Activated CD4-positive, alpha-beta memory T cell treated with anti-CD3 and anti-CD28 coated beads, Interleukin-2, amount 10 ng/mL, durations not matched to agents 7 days and 5 days (primary cell): ENCODE measurements at places on chromosomes 1 and 21. TPM values are rescaled to one million over a fixed set of nuclear protein-coding genes. Genes with fewer than 3 reads are reported as not detected.

DNA sequence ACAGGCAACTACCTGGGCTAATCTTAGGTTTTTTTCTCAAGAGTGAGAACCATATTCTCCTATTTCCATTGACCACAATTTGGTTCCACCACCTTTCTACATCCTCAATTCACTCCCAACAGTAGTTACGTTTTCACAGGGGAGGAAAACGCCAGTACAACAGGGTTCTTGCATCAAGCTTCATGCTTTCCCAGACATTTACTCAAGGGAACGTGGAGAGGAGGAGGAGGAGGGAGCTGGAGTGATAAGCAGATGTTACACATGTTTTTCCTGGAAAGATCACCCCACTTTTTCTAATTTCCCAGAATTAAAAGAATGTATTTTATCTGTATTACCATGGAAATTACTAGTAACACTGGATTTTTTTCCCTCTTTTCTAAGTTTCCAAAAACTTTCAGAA is 58.3 kb downstream of the RGS5 start:
- no peak for DNase-seq

GRCh38 chr1:56844545-56845136 is 10.0 kb upstream of the C8A start:
- no peak for DNase-seq

GRCh38 chr1:20200966-20201365 is 14.6 kb upstream of the PLA2G2C start:
- no peak for DNase-seq

Gene GJA4
- total RNA-seq: not detected

GRCh38 chr1:223243441-223244050 is 100.5 kb upstream of the TLR5 start:
- DNase-seq: no peak

- DNase-seq: no peak
Observed at GRCh38 chr1:115282807-115283208, 55.2 kb downstream of the NGF start.

- no peak for DNase-seq
Observed at GRCh38 chr1:115219927-115220326, 118.1 kb downstream of the NGF start.

Gene SRGAP2B
- total RNA-seq: 39.3 TPM

DNA sequence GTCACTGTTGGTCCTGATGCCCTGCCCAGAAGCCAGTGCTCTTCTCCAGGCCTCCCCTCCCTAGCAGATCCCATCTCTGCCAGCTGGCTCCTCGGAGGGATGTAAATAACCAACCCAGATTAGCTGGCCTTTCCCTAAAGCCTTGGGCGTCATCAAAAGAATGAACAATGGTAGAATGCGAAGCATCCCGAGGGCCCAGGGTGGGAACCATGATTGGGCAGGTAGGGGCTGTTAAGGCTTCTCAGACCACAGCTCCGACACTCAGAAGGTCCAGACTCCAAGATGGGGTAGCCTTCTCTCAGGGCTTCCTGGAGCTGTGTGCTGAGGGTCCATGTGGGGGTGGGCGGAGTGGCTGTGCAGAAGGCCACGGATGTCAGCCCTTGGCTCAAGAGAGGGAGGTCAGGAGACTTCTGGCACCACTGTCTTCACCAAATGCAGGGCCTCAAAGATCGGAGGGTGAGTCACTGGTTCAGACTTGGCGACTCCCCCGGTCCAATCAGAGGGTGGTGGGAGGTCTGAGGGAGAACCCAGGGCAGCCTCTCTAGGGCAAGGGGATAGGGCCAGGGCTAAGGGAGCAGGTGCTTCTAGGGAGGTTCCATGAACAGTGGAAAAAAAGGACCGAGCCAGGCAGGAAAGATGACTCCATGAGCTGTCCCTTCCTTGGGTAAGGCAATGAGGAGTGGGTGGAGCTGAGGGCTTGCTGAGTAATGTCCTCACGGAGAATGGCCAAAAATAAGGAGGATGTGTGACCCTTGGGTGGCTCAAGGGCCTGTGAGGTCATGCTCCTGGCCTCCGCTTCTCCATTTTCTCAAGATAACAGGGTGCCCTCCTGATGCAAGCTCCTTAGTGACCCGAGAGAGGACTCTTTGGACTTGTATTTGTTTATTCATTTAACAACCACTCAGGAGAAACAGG is 58.4 kb upstream of the EPS8L3 start:
- no peak for DNase-seq

Gene MCOLN2
- 28.2 TPM for total RNA-seq

- no peak for DNase-seq
Observed at GRCh38 chr1:187928696-187929095, 1099.9 kb downstream of the PLA2G4A start.

GRCh38 chr21:42465008-42465802 is 30.8 kb downstream of the RSPH1 start:
- DNase-seq: no peak

DNA sequence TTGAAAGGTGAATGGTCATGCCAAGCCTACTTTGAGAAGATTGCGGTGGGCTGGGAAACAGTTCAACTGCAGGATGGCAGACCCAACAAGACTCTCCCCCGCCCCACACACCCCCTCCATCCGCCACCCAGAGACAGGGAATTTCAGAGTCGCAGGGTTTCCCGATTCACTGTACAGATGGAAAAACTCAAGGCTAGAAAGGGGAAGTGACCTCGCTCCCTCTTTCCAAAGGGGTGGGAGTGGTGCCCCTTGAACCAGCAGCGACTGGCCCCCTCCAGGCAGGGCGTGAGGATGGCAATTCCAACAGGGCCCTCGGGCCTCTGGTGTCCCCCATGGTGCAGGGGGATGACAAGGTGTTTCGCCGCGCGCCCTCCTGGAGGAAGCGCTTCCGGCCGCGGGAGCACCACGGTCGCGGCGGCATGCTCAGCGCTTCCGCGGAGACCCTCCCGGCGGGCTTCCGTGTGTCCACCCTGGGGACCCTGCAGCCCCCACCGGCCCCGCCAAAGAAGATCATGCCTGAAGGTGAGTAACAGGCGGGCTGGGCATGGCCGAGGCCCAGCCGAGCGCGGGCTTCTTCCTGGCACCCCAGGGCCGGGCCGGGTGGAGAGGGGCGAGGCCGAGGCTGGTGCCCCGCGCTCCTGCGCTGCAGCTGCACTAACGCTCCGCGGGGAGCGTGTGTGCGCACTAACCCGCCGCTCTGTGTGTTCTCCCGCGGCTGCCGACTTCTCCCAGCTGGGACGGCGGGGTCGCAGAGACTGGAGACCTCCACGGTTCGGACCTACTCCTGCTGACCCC is 10.4 kb downstream of the MYOG start:
- DNase-seq: no peak

DNA sequence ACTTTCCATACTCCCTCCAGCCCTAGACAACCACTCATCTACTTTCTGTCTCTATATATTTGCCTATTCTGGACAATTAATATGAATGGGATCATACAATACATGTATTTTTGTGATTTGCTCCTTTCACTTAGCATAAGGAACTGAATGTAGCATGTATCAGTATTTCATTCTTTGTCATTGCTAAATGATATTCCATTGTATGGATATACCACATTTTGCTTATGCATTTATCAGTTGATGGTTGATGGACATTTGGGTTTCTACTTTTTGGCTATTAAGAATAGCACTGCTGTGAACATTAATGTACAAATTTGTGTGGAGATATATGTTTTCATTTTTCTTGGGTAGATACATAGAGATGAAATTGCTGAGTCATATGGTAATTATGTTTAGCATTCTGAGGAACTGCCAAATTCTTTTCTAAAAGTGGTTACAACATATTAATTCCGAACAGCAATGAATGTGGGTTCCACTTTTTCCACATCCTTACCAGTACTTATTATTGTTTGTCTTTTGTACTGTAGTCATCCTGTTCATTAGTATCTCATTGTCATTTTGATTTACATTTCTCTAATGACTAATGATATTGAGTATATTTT is 121.0 kb downstream of the LRRC40 start:
- DNase-seq: no peak

GRCh38 chr1:200495901-200496300 is 86.1 kb upstream of the ZNF281 start:
- DNase-seq: no peak

DNA sequence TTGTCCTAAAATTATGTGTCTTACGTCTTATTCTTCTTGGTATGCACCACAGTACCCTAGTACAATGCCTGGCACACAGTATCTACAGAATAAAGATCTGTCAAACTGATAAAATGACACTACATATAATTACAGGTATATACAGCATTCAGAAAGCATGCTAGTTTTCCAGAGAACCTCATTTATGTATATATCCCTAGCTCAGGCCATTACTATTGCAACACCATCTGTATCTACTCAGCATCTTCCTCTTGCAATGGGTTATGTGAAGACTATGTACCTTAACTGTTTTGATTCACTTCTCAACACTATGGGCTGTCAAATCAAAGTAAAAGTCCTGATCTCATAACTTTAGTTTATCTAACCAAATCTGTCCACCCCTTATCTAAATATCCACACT is 58.5 kb upstream of the GUCA2A start:
- DNase-seq: no peak

GRCh38 chr1:233673261-233673946 is 59.5 kb downstream of the KCNK1 start:
- DNase-seq: no peak

Gene SLC16A4
- 0.35 TPM for total RNA-seq

- no peak for DNase-seq
Observed at GRCh38 chr1:203251466-203251865, 22.0 kb upstream of the CHIT1 start.

GRCh38 chr1:42743317-42744147 is 3.5 kb upstream of the CLDN19 start:
- DNase-seq: no peak
